ENCODE measurements at places on chromosomes 1 and 21.

- no peak for DNase-seq
These were observed 299.7 kb upstream of the KAZN start for GRCh38 chr1:14298806-14299205.

DNA sequence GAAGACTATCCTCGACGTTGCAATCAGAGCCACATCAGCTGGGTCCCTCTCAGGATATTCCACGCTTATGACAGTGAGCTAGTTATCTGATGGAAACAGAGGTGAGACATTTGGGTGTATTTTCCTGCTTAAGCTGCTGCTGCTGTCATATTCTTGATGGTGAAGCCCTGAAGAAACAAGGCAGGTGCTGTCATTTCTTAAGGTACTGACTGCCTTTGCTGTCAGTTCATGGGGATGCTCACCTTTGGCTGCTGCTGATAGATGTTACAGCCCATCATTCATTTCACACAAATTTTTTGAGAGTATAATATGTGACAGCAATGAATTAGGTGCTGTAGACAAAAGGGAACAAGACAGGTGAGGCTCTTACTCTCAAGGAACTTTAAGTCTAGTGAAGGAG lies 577.4 kb downstream of the LMO4 start:
- DNase-seq, result no peak

DNA sequence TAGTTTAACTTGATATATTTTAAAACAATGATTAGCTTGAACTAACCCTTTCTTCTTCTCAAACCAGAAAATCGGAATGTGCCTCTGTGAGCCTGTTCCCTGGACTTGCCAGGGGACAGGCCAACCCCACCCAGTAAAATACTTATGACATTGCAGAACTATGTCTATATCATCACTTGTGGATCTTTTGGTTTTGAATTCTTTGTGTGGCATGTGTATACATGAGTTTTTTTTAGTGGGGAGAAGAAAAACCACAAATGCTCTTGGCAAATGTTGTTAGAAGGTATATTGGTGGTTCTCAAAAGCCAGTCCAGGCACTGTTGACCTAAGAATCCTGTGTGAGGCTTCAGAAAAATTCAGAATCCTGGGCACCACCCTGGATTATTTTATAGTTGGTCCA lies 347.4 kb downstream of the SIPA1L2 start:
- no peak for DNase-seq

GRCh38 chr1:174352117-174352516 lies 95.6 kb upstream of the GPR52 start:
- DNase-seq, result no peak

DNA sequence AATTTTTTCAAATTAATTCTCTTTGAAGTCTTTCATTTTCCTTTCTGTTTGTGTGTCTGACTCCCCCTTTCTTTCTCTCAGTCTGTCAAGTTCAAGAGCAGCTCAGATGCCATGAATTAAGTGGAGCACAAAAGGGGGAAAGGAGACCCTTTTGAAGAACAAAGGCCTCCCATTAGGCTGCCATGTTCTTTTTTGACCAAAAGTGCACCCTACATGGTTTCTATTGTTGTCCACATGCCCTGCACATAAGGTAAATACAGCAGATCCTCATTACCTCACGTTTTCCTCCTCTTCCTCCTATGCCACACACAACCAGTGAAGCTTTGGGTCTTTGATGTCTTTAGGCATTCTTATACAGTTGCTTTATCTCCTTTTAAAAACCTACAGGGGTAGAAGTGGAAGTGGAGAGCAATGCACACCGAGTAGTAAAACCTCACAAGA lies 47.7 kb downstream of the POU2F1 start:
- no peak for DNase-seq

DNA sequence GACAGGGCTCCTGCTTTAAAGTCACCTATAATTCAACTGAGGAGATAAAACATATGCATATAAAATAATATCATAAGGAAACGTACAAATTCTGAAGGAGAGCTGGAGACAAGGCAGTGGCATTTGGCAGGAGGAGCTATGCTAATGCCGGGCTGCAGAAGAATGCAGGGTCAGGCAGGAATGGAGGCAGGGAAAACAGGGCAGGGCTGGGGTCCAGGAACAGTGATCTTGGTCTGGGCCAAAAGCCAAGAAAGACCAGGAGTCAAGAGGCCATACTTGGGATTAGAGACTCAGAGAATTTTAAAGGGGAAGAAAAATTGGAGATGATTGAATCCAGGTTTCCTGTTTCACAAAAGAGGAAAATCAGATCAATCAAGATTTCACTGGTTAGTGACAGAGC lies 20.0 kb upstream of the BRDT start:
- no peak for DNase-seq

DNA sequence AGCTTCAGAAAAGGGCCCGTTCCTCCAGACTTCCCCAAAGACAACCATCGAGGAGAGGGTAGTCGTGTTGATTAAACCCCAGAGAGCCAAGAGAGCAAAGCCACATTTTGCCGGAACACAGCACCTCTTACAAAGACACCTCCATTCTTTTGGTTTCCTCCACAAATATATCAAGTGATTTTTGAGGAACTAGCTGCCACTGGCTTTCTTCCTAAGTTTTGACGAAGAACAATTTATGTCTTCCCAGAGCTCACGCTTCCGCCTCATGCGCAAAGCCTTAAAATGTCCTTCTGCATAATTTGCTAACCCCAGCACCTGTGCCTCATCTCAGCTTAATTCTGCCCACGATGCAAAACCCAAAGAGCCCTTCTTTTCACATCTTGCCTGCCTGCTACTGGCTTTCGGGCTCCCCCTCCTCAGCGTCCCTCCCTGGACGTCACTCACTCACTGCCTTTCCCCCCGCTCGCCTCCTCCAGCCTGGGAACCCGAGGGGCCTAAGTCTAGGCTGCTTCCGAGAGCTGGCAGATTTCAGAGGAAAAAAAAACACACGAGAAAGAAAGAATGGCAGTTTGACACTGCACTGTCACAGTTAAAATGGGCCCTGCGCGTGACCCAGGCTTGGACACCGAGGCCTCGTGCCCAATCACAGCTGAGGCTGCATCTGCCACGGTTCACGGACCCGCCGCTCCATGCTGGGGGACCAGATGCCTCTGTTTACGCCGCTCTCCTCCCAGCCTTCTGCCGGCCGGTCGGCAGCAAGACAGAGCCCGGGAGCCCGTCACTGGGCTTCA lies 77.6 kb upstream of the IFNAR2 start:
- DNase-seq, result no peak

- no peak for DNase-seq
These were observed 8.6 kb downstream of the E2F2 start for GRCh38 chr1:23522244-23522982.

- no peak for DNase-seq
These were observed 1.4 kb downstream of the LRRN2 start for GRCh38 chr1:204684206-204684570.

GRCh38 chr21:26027696-26028095 lies 142.9 kb downstream of the APP start:
- DNase-seq, result no peak

- DNase-seq, result no peak
These were observed 404.9 kb downstream of the LTN1 start for GRCh38 chr21:28587748-28588147.

DNA sequence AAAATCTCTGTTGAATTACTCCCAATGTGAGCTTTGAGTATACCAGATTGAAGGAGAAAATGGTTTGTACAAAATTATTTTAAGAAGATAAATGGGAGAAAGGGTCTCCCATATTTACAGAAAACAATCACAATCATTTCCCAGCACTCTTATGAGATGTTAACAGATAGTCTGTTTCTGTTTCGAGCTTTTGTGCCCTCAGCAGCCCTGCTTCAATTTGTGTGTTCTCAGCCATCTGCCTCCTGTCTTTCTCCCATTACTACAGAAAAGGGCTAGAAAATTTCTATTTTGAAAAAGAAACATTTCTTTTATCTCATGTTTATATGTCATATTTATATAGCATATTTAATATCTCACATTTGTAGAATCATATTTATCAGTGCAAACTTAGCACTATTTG lies 498.4 kb downstream of the TTLL7 start:
- DNase-seq, result no peak

- no peak for DNase-seq
These were observed 21.3 kb upstream of the COL18A1 start for GRCh38 chr21:45383615-45384201.

DNA sequence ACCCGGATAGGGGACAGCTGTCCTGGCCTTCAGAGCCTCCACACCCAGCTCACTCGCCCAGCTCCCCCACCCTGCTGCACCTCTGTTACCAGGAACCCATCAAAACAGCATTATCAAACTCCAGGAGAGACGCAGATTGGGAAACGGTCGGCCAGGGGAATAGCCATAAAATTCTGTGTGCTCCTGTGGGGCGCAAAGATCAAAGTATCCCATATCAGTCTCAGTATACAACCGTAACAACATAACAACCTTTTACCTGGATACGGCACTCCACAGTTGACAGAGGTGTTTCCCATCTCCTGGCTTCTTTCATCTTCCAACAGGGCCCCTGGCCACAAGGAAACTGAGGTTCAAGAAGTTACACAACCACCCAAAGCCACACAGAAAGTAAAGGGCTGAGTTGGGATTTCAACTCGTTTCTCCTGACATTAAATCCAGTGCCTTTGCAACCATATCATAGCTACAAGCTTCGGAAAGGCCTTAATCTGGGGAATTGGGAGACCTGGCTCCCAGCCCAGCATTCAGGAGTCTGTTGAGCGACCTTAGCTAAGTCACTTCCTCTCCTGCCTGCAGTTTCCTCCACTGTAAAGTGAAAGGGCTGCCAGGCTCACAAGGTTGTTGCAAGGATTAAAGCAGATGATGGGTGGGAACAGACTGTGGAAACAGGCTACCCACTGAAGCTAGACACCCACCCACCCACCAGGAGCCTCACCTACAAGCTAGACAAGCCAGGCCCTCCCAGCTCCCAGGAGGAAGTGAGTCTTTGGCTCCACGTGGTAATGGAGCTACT lies 8.1 kb upstream of the EPHB2 start:
- no peak for DNase-seq

DNA sequence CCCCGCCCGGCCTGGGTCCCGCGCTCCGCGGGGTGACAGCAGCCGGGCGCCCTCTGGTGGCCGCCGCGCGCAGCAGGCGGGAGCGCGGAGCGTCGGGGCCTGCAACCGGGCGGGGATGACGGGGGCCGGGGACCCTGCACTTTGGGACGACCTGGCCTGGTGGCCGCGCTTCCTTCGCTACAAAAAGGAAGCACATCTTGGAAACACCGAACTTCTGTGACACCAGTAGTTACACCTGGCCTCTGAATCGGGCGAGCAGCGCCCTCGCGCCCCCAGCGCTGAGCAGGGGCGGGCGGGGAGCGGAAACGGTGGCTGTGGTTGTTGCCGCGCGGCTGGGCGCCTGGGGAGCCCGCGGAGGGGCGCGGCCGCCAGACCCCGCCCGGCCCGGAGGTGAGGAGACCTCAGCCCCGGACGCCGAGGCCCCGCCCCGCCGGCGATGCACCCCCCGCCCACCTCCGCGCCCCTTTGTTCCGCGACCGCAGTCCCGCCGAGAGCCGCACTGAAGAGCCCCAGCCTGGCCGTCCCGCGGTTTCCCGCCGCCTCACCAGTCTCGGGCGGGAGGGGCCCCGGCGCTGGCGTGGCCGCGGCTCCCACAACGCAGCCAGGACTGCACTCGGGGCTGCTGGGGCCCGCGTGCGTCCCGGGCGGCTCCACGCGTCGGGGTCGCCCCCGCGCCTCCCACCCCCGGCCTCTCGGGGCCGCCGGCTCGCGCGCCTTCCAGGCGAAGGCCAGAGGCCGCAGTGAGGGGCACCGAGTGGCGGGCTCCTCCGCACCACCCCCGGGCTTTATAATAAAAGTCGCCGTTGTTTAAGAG lies 59.3 kb downstream of the H3-3A start:
- peak; percentile 79 for DNase-seq

DNA sequence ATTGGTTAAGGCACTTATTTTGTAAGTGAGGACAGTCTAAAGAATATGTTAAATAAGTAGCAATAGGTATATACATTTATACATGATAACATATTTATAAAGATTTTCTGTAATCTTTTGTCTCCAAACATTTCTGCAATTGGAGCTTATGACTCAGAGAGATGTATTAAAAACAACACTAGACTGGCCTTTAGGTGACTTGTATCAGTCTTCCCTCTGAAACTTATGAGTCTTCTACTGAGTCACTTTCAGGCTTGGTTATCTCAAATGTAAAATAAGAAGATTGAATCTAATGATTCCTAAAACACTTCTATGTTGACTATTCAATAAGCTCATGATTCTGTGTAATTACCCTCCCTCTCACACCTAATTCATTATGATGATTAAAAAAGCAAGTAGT lies 672.6 kb upstream of the NEGR1 start:
- DNase-seq, result no peak

GRCh38 chr1:6651909-6652308 lies 27.2 kb downstream of the THAP3 start:
- DNase-seq, result no peak

GRCh38 chr21:31885146-31885545 lies 12.3 kb downstream of the HUNK start:
- DNase-seq, result no peak

GRCh38 chr1:68542586-68542985 lies 45.7 kb upstream of the DEPDC1 start:
- DNase-seq, result no peak

DNA sequence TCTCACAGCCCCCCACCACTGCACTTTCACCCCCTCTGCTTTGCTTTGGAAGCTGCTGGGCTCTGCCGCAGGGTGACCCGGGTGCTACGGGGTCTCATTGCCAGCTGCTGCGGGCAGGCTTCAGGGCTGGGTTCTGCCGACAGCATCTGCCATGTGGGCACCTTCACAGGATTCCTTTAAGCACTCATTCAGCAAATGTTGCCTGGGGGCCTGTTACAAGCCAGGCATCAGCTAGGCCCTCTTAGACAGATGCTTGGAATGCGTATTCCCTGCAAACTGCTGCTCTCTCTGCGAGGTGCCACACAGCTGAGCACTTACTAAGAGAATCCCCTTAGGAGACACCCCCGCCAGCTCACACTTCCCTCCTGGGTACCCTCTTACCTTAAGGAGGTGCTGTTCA lies 29.2 kb downstream of the COL16A1 start:
- no peak for DNase-seq

- DNase-seq, result no peak
These were observed 203.2 kb downstream of the APP start for GRCh38 chr21:25967181-25967900.

DNA sequence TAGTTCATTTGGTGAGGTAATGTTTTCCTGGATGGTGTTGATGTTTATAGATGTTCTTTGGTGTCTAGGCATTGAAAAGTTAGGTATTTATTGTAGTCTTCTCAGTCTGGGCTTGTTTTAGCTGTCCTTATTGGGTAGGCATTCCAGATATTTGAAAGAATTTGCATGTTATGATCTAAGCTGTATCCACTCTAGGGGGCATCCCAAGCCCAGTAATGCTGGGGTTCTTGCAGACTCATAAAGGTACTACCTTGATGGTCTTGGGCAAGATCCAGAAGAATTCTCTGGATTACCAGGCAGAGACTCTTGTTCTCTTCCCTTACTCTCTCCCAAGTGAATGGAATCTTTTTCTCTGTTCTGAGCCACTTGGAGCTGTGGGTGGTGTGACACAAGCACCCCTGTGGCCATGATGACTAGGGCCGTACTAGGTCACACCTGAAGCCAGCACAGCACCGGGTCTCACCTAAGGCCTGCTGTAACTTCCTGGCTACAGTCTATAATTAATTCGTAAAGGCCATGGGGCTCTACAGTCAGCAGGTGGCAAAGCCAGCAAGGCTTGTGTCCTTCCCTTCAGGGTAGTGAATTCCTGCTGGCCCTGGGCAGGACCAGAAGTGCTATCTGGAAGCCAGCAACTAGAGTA lies 74.8 kb upstream of the PDE4B start:
- no peak for DNase-seq

GRCh38 chr1:216779686-216780085 lies 56.5 kb upstream of the ESRRG start:
- no peak for DNase-seq
